Activated T-cell treated with anti-CD3 and anti-CD28 coated beads for 24 hours (primary cell): ENCODE measurements at places on chromosomes 1 and 21.
A peak's percentile ranks its signal among the peaks of the same experiment; 100 is the strongest.

DNA sequence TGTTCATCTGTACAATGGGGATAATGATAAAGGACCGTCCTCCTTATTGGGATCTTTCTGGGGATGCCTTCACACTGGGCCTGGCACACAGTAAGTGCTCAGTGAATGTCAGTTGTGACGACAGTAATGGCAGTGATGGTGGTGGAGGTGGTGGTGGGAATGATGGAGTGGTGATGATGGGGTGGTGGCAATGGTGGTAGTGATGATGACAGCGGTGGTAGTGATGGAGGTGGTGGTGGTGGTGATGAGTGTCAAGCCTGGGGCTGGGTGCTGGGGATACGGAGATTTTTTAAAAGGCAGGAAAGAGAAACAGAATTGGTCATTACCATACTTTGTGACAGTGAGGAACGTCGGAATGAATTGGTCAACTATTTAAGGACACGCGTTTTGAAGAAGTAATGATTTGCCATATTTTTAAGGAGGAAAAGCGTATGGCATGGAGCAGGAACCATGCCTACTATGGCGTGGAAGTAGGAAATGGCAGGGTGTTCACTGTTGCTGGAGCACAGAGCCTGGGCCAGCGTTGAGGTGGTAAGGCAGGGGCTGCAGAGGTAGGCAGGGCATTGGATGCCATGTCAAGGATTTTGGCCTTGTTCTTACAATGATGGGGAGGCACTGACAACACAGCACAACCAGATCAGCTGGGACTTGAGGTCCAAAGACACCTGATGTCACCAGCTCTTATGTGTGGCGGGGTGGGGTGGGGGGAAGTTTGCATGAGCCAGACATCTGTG is 128.7 kb downstream of the ACTL8 start:
- DNase-seq: no peak

DNA sequence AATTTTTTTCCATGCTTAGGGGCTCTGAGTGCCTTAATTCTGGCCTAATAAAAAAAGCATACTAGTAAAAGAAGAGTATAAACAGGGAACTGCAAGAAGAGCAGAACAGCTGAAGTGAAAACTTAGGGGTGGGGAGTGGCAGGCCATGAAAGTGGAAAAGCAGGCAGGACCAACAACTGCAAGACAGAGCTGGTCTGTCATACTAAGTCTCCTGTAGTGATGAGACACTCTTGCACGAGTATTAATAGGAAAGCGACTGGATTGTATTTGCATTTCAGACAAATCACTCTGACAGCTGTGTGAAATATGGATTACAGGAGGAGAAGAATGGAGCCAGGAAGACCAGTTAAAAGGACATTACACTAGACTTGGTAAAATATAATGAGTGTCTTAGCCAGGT is 449.9 kb downstream of the NUF2 start:
- no peak for DNase-seq

DNA sequence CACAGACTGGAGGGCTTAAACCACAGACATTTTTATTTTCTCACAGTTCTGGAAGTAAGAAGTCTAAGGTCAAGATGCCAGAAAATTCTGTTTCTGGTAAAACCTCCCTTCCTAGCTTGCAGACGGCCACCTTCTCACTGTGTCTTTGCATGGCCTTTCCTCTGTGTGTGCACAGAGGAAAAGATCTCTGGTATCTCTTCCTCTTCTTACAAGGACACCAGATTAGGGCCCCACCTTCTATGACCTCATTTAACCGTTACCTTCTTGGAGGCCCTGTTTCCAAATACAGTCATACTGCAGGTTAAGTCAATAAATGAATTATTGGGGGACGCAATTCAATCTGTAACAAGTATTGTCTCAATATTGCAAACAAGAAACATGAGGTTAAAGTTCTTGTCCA is 63.0 kb upstream of the PRDX6 start:
- DNase-seq: no peak

DNA sequence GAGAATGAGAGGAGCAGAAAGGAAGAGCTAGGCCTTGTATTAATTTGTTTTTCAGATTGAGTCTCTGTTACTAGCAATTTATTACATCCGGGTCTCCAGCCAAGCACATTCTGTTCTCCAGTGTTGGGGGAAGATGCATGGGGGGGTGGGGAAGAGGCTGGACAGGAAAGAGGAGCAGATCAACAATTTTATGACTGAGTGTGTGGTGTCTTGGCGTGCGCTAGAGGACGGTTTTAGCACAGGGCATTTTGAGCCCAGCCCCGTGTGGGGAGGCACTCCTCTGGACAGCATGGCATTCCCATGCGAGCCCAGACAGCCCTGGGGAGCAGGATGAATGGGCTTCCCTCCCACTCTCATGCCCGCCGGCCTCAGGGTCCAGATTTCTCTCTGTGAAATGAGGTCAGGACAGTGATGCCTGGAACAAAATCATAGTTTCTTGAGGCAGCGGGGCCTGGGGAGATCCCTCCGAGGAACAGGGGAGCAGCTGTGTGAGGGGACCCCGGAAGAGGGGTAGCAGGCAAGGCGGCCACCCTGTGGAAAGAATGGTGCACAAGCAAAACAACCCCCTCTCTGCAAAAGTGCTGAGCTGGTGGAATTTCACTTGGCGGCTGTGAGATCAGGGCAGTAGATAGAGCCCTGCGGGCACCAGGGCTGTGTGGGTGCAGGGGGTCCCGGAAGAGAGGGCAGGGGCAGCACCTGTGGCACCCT is 16.3 kb downstream of the SOX13 start:
- no peak for DNase-seq

DNA sequence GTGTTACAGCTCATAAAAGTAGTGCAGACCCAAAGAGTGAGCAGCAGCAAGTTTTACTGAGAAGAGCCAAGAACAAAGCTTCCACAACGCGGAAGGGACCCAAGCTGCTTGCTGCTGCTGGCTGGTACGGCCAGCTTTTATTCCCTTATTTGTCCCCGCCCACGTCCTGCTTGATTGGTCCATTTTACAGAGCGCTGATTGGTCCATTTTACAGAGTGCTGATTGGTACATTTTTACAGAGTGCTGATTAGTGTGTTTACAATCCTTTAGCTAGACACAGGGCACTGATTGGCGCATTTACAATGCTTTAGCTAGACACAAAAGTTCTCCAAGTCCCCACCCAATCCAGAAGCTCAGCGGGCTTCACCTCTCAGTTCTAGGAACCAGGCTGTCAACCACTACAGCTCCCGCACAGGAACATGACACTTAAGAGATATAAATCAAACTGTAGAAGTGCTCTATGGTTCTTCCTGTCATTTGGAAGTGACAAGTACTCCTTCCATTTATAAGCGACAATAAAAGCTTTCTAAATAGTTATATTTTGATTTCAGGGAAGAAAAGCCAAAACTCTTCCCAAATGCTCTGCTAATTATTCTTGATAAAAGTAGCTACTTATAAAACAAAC is 28.5 kb downstream of the RNF115 start:
- no peak for DNase-seq

GRCh38 chr1:210332719-210333398 is 4.2 kb downstream of the HHAT start:
- peak; percentile 36 for DNase-seq

DNA sequence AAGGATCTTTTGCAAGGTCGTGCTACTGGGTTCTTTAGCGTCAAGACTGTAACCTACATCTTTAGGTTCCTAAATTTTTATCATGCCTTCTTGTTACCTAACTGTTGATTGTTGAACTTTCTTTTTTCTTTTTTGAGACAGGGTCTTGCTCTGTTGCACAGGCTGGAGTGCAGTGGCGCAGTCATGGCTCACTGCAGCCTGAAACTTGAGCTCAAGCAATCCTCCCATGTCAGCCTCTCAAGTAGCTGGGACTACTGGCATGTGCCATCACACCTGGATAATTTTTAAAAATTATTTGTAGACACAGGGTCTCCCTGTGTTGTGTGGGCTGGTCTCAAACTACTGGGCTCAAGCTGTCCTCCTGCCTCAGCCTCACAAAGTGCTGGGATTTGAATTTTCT is 52.9 kb downstream of the NFIA start:
- no peak for DNase-seq

GRCh38 chr1:24186031-24186710 is 918 bp downstream of the IFNLR1 start:
- DNase-seq: no peak

DNA sequence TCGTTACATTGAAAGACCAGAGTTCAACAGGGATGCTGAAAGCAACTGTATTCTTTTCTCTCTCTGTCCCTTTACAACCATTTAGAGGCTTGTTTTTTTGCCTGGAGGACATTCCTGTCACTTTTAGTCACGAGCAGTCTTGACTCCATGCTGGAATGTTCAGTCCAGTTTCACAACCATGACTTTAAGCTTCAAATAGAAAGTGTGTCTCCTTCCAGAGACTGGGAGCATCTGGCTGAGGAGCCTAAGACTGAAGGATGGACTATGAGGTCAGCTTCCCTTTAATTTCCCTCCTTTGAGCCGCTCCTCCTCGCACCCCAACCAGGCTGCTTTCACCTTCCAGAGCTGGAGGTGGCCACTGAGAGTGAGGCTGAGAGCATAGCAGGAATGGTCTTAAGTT is 10.5 kb upstream of the RYR2 start:
- DNase-seq: no peak

DNA sequence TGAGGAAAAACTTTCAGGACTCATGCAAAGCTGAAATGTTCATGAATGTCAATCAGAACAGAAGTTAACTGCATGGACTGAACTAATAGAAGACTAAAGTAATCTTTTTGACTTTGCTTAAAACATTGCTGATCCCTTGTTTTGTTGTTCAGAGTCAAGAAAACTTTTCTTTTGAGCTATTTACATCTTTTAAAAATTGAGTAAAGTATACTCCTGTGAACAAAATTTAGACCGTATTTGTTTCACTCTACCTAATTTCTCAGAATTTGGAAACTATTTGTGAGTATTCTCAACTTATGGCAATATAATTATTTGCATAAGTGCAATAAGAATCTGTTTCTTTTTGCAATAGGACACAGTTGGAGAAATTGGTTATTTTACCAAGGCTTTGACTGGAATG is 41.1 kb downstream of the INPP5B start:
- no peak for DNase-seq

GRCh38 chr1:60903591-60903990 is 178.8 kb upstream of the NFIA start:
- no peak for DNase-seq

DNA sequence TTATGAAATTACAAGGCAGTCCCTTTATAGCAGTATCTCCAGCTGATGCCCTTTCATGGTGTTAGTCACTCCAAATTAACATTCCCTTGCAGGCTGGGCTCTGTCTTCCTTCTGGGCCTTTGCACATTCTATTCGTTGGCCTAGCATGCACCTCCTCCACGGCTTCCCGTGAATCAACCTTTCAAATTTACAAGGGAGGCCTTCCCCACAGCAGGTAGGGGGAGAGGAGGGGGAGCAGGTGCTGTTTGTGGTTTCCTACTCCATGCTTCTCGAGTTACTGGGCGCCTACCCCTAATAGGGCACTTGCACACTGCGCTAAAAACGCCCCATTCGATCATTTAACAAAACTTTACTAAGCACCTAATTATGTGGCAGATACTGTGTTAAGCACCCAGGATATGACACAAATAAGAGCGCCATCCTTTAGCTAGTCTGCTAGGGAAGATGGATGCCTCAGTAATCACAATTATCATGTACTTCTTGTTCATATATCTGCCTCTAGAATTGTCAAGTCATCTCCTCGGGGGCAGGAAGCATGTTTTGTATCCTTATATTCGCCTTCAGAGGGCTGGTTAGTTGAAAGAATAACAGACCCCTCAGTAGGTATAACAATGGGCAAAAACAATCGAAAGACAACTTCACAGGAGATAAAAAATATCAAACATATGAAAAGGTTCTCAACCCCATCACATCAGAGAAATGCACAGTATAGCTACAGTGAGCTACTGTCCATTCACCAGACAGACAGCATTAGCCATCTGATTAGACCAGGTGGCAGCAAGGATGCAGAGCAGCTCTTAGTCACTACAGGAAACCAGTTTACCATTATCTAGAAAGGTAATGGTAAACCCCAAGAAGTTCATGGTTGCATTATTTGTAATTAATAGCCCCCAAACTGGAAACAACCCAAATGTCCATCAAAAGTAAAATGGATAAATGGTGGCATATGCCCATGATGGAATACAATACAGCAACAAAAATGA is 1.7 kb upstream of the ADAR start:
- peak; percentile 47 for DNase-seq

DNA sequence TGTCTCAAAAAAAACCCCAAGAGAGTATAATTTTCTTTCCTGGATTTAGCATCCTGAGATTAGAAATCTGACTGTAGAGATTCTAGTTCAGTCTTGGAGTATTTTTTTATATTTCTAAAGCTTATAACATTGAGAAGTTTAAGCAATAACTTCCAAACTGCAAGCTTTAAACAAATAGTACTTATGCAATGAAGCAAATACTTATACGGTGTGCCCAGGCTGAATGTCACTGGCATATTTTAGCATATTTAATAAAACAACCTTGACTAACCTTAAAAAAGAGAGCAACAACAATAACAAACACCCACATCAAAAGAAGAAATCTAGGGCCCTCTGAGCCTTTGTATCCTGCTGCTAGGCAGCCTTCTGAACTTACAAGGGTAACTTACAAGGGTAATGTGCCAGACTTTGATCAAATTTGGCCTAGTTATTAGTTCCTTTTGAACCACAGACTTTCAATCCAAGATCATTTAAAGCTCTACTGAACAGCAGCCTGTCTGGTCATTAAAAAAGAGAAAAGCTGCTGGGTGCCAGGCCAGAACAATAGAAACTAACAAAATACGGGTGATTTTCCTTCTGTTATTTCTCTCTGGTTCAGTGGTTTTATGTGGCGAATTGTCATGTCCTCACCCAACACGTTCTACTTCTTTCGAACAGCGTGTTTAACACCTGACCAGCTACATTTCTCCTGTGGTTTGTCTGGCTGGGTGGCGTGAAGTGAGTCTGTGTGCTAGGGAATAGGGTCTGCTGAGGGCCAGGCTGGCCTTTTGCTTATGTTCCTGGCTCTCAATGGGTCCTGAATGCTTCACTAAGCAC is 16.2 kb downstream of the MTOR start:
- no peak for DNase-seq

GRCh38 chr1:30283199-30283962 is 440.0 kb downstream of the MATN1 start:
- no peak for DNase-seq

GRCh38 chr1:49408346-49408745 is 615.4 kb downstream of the AGBL4 start:
- no peak for DNase-seq

GRCh38 chr1:917076-917459 is 6.7 kb upstream of the SAMD11 start:
- DNase-seq: no peak

DNA sequence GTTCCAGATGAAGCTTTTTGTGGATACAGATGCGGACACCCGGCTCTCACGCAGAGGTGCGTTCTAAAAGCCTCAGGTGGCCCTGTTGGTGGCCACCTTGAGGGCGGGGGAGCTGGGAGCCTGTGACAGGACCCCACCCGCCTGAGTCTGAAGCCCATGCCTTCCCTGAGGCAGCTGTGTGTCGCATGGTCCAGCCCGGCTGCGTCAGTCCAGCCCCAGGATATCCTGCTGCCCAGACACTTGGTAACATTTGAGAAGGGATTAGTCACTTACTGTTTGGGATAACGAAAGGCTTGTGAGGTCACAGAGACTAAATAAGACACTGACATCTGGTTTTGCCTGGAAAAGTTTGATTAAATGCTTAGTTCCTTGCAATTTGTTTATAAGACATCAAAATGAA is 68.9 kb downstream of the UCK2 start:
- no peak for DNase-seq
